ENCODE measurements at places on chromosomes 1 and 21.

- no peak for DNase-seq
Observed at GRCh38 chr1:40901886-40902852, 40.0 kb upstream of the CITED4 start.

DNA sequence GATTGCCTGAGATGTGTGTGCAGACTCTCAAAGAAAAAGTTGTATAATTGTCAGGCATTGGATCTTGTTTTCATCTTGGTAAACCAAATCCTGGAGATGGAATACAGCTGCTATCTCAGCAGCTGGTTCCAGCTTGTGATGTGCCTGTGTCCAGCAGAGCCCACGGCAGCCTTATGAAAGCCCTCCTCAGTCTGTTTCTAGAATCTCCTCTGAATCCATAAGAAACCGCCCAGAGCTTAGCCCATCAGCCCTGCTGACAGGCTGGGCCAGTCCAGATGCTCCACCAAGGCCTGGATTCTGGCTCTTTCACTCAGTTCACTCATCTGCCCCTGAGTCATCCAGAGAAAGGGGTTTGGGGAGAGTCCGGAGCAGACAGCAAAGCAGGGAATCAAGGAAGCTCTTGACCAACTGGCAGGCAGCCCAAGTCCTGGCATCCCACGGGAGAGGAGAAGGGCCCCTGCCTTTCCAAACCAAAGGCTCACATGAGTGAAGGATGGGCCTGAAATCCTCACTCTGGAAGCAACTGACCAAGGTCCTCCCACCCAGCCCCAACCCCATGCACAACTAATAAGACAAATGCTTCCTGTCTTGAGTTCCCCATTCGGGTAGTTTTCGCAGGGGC is 45.7 kb downstream of the NAV1 start:
- DNase-seq: no peak

- no peak for DNase-seq
Observed at GRCh38 chr1:165342587-165342986, 13.9 kb downstream of the LMX1A start.

GRCh38 chr1:17635811-17636210 is 96.3 kb downstream of the ARHGEF10L start:
- DNase-seq: peak; percentile 80

DNA sequence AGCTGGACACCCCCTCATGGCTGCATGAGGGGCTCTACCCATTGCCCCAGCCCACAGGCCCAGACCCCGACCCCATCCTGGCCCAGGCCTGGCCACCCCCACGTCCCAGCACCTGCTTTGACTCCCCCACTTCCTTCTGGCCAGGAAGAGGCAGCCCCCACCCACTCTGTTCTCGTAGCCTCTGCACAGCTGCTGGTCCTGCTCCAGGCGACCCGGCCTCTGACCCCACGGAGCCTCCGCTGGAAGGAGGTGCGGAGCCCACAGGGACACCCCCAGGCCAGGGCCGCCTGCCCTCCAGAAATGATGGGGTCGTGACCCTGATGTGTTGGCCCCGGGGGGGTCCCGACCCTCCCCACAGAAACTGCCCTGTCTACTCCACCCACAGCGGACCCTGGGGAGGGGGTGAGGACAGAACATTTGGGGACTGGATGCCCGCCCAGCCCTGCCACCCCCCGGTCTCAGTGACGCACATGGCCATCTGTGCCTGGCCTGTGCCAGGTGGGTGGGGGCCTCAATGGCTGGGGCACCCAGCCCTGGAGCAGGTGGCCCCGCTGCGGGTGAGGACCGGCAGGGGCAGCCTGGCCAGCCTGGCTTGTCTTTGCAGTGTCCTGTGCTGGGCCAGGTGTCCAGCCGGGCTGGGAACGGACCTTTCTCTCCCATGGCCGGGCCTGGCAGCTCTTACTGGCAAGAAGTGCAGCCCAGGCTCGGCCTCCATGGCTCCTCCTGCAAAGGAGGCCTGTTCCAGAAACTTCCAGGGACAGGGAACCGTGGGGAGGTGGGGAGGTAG is 78.6 kb downstream of the MORN1 start:
- DNase-seq: no peak

DNA sequence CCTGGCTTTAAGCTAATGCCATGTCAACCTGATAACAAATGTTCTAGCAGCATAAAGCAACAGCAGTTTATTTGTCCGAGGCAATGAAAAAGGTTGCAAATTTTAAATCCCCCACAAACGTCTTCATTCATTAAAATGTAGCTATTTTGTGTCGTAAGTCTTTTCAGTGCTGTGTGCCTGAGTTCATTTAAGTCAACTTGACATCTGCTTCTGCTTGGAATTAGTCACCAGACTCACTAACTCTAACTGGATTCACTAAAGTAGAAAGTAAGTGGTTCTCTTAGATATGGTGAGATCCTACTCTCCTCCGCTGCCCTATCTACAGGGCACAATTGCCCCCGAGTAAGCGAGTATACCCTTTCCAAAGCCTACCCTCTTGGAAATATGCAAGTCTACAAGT is 118.4 kb upstream of the CHRM3 start:
- no peak for DNase-seq

DNA sequence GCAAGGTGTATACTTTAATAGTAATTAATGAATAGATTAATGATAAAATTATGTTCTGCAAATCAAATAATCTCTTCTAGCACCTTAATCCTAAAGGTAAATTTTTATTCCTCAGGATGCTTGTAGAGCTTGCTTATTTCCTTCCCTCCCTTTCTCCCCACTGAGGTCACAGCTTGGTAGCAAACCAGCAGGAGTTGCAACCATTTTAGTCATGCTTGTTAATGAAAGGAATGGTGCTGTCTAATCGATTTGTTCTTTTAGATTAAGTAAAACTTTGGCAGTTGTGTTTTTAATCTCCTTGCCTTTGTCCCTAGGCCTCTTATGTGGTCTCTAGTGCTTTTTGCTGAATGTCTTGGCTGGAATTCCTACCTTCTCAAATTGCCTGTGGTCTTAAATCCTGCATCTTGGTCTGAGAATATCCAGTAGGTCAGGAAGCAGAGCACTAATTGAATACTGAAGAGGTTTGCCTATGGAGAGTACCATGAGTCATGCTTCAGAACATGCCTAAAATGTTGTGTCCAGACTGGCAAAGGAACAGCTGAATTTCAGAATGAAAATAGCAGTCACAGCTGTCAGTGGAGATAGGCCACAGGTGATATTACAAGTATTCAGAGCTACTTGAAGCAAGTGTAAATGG is 36.3 kb upstream of the RWDD3 start:
- no peak for DNase-seq

- DNase-seq: no peak
Observed at GRCh38 chr1:51285055-51285454, 45.3 kb downstream of the TTC39A start.

GRCh38 chr1:202580619-202581018 is 129.6 kb downstream of the SYT2 start:
- no peak for DNase-seq

- no peak for DNase-seq
Observed at GRCh38 chr1:85992791-85993190, 163.8 kb downstream of the COL24A1 start.

DNA sequence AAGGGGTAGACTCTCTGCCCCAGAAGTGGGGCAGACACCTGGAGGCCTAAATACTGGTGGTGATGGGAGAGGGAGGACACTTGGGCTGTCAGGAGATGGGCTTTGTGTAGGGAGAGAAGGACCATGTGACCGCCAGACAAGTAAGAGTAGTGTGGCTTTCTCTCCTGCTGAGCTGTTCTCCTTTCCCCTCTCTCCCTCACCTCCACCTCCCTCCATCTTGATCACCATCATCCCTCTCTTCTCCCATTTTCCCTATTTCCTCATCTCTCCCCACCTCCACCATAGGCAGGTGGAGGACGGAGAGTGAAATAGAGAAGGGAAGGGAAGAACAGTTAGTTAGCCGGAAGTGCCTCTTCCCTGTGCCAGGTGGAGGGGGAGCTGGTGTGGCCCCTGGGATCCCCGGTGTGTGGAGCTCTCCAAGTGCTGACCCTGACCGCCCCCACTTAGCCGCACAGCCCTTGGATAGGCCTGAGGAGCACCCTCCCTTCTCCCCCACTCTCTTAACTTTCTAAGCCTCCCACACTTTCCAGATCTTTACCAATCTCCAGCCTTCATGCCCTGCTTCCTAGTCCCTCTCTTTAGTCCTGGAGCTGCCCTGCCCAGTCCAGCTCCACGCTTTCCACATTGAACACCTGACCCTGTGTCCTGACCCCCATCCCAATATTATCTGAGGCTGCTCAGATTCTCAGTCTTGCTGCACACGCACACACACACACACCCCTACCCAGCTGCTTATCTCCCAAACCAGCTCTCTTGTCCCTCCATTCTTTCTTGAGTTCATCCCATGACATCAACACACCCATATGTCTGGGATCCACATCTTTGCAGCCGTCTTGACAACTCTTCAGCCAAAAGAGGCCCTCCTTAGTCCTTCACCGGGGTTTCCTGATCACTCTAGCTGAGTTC is 1.5 kb downstream of the CELF3 start:
- DNase-seq: no peak

DNA sequence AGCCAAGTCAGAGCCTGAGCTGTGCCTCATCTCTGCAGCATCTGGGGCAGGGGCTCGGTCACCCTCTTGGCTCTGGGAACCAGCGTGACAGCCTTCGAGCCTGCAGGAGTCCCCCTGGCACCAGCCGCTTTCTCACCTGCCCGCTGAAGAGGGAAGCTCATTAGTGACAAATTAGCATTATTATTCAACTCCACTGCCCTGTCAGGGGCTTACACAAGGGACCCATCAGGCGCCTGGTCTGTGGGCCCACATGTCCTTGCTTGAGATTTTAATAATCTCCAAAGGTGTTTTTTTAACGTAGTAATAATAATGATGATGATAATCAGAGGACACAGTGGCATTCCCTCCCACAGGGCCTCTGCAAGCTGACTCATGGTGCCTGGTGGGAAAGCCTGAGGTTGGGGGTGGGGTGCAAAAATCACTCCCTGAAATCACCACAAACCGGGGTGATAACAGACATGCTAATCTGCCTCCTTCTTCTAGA is 98.1 kb upstream of the IGSF21 start:
- no peak for DNase-seq

DNA sequence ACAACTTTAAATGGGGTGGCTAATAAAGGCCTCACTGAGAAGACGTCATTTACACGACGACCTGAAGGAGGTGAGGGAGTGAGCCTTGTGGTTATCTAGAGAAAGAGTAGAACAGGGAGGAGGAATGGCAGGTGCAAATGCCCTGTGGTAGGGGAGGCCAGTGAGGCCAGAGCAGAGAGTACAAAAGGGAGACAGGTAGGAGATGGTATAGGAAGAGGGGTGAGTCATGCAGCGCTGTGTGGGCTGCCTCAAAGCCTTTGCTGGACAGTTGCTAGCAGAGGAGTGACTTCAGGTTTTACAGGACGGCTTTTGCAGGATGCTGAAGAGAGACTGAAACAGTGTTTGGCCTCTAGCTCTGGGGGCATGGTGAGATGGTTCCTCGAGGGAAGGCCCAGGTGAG is 116.0 kb downstream of the IER5 start:
- DNase-seq: no peak

DNA sequence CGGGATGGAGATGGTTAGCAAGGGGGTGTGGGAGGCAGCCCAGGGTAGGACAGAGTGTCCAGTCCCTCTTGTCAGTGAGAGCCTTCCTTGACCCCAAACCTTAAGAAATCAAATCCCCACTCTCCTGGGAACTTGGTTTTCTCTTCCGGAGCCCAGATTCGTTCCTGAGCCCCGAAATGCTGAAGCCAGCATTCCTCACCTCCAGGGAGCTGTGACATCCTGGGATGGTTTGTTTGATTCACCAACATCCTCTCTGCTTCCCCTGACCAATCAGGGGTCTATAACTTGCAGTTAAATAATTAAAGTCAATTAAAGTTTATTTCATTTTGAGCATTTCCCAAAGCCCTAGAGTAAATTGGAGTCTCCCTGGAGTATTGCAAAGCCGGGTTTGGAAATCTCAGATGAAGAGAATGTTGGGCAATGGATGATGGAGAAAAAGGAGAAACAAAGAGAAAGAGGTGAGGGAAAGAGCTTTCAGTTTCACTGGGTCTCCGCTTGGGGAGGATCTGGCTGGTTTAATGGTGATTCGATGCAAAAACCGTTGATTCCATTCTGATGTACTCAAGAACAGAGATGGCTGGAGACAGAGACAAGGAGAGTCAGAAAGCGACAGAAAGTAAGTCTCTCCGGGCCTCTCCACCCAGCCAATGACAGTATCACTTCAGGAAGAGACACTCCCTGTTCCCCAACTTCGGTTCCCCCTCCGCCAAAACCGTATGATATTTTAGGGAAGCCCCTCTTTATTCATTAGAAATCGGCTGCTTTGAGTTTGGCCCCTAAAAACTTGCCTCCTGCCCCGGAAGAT is 12.8 kb upstream of the ALX3 start:
- no peak for DNase-seq

- no peak for DNase-seq
Observed at GRCh38 chr1:54962612-54963395, 17.6 kb upstream of the TMEM61 start.

DNA sequence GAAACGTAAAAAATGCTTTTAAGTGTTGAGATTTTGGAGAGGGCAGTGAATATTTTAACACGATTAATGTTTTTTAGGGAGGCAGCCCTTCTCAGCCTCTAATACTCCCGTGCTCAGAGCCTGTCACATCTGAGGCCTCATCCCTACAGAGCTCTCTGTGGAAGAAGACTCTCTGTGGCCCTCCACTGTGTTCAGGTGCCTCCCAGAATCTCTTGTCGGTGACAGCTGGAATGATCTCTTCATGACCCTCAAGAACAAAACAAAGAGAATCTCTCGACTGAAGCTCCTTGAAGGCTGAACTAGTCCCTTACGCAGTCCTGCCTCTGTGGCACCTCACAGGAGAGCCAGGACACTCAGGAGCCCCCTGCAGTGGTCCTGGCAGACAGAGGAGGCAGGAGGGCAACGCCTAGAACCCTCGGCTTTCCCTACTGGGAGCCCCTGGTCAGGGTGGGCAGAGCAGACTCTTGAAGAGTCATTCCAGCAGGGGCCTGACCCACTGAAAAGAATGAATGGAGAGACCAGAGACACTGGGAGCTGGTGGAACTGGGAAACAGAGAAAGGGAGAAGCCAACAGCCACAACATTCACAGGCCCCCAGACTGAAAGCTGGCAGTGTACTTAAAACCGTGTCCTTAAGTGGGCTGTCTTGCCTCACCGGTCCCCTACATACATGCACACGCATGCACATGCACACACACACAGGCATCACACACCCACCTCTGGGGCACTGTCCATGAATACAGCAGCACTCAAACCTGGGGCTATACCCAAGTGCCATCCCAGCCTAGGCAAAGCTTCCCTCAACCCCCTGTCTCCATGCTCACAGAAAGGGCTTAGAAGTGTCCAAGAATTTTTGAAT is 67.5 kb upstream of the ANGPTL1 start:
- no peak for DNase-seq

DNA sequence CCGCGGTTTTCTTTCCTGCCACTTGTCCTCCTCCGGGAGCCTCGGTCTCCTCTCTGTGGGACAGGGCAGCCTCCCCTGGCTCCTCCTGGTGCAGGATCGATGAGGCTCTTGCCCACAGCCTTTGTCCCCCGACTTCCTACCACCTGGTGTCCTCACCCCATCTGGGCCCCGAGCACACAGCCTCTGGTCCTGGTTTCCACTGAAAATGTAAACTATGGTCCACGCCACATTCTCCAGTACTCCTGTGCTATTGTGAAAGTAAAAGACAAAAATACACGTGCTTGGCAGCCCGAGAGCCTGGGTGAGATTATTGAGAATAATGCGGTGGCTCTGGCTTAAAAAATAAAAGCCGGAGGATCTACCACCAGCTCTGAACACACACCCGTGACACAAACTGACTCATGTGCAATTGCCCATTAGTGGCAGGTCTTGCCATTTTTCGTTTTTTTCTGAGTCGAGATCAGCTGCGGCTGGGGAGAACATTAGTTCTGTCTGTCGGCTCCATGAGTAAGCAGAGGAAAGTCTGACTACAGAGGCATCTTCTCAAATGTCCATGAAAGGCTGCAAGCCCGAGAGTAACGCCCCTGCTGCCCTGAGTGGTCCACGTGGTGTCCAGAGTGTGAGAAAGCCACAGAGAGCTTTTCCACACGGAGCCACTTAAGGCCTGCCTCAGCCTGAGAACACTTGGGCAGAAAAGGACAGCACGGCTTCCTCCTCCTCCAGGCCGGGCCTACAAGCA is 5.7 kb upstream of the COL6A2 start:
- no peak for DNase-seq
